ENCODE measurements at places on chromosomes 2 and 18.
A peak's percentile ranks its signal among the peaks of the same experiment; 100 is the strongest.

- no peak for DNase-seq
Measured at GRCh38 chr18:51135364-51135763, 62.1 kb downstream of the MEX3C start.

DNA sequence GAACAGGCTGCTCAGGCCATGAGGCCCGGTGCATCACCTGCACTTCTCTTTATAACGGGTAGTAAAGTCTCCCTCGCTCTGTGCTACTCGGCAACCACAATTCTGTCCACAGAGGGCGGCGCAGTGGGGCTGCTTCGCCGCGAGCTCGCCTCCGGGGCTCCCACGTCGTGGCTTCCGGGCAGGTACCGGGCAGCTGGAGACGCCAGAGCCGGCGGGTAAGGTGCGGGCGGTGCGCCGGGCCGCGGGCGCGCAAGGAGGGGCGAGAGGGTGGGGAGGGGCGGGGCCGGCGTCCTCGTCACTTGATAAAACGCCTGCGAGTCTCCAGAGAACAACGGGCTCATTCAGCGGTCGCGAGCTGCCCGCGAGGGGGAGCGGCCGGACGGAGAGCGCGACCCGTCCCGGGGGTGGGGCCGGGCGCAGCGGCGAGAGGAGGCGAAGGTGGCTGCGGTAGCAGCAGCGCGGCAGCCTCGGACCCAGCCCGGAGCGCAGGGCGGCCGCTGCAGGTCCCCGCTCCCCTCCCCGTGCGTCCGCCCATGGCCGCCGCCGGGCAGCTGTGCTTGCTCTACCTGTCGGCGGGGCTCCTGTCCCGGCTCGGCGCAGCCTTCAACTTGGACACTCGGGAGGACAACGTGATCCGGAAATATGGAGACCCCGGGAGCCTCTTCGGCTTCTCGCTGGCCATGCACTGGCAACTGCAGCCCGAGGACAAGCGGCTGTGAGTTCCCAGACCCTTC is at the start of gene ITGA6:
ITGA6 (plus strand) TSS at position 331 of the 734 bp plus-strand sequence.
- peak; percentile 13 for DNase-seq

- DNase-seq: no peak
Measured at GRCh38 chr2:72150861-72151356, 3.2 kb upstream of the CYP26B1 start.

DNA sequence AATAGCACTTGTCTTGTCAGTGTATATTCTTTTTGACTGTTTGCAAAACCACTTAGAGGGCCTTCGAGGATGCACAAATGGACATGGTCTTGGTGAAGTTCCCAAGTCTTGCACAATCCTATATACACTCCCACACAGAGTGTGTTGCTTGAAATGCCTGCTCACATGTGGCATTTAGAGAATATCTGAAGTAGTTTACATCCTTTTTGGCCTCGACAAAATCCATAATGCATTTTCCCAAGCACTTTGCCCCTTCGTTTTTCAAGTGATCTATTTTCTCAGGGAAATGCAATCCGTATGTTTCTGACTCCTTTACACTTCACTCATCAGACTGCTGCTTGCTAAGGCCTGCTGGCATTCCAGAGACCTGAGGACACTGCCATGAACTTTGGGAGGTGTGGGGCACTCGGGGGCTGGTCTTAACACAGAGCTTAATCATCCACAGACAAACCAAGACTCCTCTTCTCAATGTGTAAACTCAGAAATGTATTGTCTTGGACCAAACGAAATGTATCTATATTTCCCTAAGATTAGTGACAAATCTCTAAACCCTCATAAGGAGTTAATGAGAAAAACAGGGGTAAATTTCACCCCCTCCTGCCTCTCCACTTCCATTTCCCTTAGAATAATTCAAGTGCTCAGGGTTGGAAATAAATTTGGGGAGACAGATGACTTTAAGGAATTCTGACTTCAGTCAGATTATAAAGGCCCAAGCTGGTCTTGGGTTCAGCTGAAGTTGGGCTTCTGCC is 219.3 kb upstream of the APCDD1 start:
- DNase-seq: no peak

GRCh38 chr2:232447638-232448303 is 8.2 kb upstream of the ALPI start:
- DNase-seq: no peak

- DNase-seq: no peak
Measured at GRCh38 chr2:16617282-16618266, 48.1 kb downstream of the CYRIA start.

DNA sequence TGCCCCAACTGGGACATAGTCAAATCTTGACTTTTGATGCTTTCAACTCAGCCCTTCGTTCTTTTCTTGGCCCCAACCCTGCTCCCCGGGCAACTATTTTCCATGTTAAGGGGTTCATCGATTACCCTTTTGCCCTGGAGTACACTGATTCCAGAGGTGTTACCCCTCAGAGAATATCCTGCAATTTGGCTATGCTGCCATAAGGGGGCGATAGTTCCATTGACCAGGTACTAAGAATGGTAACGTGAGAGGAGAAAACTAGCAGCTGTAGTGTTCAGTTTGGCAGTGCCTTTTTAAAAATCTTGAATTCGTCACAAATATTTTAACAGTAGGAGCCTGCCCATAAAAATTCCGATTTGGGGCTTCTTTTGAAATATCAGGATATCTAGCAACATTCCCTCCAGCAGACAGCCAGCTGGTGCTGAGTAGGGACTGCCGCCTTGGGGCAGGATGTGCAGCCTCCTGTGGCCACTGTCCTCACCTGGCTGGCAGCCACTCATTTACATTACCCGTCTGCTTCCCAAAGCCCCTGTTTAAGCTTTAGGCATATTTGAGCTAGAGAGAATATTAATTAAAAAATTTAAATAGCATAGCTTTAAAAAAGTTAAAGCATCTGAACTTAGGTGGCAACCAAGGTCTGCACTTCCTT is 146.3 kb upstream of the SKOR2 start:
- no peak for DNase-seq

DNA sequence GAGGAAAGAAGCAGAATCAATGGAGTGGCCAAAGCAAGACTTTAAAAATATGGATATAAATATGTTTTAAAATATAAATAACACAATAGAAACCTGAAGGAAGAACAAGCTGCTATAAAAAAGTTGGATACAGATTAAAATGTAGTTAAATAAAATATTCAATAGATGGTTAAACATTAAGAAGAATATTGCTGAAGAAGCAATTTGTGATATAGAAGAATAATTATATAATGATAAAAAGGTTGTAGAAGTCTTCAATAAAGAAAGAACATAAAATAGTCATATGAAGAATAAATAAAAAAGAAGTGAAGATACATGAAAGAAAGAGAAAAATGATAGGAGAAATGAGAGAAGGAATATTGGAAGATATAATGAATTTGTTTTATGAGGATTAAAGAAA is 392.0 kb downstream of the DSC3 start:
- DNase-seq: no peak

DNA sequence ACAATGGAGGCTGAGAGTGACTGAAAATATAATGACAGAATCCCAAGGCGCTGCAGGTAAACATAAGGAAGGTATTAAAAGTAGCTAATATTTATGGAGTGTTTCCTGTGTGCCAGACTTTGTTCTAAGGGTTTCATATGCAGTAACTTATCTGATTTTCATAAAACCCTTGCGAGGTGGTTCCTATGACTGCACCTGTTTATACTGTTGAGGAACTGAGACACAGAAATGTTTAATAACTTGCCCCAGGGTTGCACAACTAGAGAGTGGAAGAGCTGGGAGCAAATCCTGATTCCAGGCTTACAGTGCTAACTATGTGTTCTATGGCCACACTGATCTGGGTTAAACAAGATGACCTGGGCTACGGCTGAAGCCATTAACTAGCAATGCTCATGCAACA is 2.4 kb downstream of the SP110 start:
- DNase-seq: no peak

DNA sequence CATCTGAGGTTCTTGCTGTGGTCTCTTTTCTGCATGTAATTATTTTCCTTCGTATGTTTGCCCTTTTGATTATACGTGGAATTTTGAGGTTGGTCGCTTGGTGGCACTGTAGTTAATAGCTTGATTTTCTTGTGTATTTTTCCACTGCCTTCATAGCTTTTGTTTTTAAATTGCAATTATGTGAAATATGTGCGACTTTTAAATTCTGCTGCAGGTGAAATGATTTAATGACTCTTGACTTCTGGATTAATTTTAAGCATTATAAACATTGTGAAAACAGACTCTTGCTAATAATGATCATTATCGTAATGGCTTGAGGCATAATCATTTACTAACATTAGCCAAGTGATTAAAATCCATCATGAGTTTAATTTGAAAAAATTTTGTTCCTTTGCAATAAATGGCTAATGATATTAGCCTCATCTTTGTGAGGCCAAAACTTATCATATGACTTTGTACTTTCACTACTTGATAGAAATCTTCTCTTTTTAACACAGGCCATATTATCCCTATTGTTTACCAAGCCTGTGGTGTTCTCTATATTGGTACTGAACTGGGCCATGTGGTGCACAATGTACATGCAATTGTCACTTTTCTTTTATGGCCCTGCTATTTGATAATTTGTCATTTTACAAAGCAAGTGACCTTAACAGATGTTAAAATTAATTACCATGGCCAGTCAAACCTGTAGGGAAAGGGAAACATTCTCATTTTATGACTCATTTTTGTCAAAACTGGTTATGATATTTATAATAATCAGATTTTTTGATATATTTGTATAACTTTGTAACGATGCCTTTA is 62.8 kb upstream of the NEUROD1 start:
- no peak for DNase-seq

GRCh38 chr18:25351280-25351775 is 638 bp downstream of the ZNF521 start:
- DNase-seq: no peak

GRCh38 chr2:190978389-190979053 is 35.5 kb downstream of the STAT1 start:
- no peak for DNase-seq

DNA sequence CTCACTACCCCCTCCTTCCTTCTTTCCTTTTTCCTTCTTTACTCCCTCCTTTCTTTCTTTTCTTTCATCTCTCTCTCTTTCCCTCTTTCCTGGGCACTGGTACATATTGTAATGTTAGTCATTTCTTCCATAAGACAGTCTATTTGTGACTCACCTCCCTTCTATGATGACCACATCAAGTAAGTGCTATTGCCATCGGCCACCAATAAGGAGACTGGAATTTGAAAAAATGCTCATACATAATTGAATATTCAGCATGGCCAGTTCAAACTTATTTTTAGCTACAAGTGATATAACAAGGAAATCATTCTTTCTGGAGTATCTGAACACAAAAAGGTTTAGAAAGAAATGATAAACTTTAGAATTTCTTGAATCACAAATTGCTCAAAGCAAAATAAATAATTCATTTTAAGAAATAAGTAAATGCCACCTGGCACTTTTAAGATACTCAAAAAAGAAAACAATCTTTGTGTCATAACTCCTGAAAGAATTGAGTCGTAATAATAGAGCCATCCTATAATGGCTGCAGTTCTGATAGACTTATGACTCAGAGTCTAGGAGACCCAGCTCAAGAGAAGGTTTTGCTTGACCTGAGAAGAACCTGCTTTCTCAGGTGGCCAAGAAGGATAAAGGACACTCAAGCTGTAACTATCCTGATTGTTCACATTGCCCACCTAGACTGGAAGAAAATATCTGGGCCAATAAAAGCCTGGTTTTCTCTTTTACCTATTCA is 51.6 kb upstream of the CCBE1 start:
- no peak for DNase-seq

DNA sequence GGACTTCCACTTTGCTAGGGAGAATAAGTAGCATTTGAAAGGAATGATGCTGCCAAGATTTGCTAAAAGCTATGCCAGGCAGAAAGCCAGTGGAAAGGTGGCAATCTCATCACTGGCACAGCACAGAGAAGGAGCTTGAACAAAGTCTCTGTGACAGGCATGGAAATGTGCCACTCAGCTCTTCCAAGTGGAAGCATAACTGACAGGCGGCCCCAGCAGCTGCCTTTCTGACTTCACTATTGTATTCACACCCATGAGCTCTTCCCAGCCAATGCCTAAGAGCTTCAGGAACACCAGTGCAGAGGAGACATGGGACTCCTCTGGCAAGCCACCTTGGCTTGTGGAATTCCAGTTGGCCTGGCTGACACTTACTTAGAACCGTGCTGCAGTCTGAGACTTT is 134.6 kb upstream of the REG3G start:
- DNase-seq: no peak

GRCh38 chr2:165283342-165283741 is 44.1 kb downstream of the SCN2A start:
- DNase-seq: no peak

DNA sequence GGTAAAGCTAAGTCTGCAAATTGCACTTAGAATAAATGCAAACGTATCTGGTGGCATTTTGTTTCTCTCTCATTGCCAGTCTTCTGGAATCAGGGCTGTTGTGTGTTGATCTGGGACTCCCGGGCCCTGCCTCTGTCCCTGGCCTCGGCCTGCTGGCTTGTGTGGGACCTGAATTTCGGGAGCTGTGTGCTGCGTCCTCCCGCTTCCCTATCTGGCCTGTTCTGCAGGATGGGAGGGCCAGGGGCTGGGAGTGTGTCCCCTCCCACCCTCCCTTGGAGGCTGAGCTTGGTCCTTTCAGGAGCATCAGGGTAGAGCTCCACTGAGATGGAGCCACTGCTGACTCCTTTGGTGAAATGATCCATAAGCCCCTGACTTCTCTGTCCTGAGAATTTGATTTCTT is 118.5 kb downstream of the ACKR3 start:
- no peak for DNase-seq

DNA sequence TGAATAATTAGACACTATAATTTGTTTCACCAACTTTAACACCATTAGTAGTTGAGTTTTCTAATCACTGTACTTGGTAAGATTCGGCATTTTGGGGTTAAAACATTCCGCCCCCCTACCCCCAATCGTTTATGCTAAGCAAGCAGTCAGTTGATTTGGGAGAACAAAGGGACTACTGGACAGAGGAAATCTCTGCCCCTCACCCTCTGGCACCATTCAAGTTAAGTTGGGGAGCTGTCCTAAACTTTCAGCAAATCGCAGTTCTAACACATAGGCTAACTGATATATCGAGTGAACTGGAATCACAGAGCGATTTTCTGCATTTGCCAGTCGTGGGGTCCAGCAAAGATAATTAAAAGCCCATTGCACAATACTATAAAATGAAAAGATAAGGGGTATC is 5.6 kb downstream of the KLF7 start:
- DNase-seq: no peak

DNA sequence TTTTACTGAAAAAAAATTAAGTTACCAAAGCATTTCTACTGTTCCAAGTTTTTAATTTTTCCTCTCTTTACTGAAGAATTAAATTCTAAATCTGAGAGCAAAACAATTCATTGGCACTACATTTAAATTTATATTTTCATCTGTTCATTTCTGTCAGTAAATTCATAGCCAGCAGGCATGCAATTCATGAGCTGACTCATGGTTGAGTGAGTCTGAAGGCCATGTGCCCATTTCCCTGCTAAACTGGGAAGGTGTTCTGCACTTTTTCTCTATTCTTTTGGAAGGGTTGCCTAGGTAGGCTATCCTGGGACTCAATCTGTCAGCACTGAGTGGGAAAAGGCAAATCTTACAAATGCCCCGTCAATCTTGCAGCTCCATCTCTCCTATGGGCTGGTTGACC is 88.7 kb downstream of the KLHL14 start:
- no peak for DNase-seq

GRCh38 chr18:24584813-24585212 is 124.4 kb downstream of the HRH4 start:
- DNase-seq: no peak
